ENCODE measurements at places on chromosomes 6 and 20.

- DNase-seq, result no peak
Observed at GRCh38 chr20:11843289-11843688, 74.4 kb upstream of the BTBD3 start.

GRCh38 chr20:10580700-10581099 lies 93.1 kb downstream of the JAG1 start:
- peak; percentile 60 for DNase-seq

GRCh38 chr6:56292505-56293181 lies 45.3 kb upstream of the COL21A1 start:
- peak; percentile 41 for DNase-seq

DNA sequence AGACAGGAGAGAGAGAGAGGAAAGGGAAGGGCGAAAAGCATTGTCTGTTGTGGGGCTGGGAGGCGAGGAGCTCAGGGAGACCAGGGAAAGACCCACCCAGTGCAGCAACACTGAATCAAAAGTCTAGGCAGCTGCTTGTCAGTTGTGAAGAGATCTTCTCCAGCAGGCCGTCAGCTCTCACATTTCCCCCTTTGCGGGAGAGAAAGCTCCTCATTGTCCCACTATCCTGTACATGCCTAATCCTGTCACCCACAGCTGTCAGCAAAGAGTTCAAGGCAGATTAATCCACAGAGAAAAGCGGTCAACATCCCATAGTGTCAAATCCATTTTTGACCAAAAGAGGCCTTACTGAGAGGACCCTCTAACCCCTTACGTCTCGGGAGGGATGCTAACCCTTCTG lies 27.3 kb downstream of the RNF182 start:
- no peak for DNase-seq

- no peak for DNase-seq
Observed at GRCh38 chr20:40782043-40782368, 93.0 kb upstream of the MAFB start.

Data from foreskin keratinocyte (primary cell).